ENCODE measurements at places on chromosomes 3 and 15. TPM values are rescaled to one million over a fixed set of nuclear protein-coding genes. Genes with fewer than 3 reads are reported as not detected.

The CX3CR1 gene
- 1.5 TPM for total RNA-seq

The C2CD4A gene
- total RNA-seq: under 0.01 TPM

The MEGF11 gene
- total RNA-seq: 0.35 TPM

The ZNF660 gene
- 6.2 TPM for total RNA-seq

The ST3GAL6 gene
- 5.8 TPM for total RNA-seq

The VIPR1 gene
- total RNA-seq: 1.2 TPM

The CPLX3 gene
- total RNA-seq: not detected

The EHHADH gene
- total RNA-seq: 2.3 TPM

The KLF15 gene
- total RNA-seq: 1.6 TPM

DNA sequence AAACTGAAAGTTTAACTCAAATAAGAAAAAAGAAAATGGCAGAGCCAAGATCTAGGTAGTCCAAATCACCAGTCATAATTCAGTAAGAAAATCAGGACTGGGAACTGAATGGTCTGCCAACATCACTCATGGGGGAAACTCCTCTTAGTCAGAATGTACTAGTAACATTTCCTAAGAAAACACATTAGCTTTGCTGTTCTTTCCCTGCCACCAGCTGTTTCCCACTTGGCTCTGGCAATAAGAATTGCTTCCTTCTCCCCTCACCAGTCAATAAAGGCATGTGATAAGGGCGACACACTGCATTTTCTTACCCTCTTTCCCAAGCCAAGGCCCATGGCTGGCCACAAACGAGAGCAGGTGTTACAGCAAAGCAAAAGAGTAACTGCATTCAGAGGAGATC is 46.1 kb downstream of the PIK3R4 start:
- H3K27ac ChIP-seq: peak overlapping the region; percentile 66
- DNase-seq: peak; percentile 71
- no peaks in the 10 kb centered on the region for H3K27me3 ChIP-seq
- no peaks in the 10 kb centered on the region for H3K4me1 ChIP-seq
- no peak overlapping the region for H3K4me3 ChIP-seq

DNA sequence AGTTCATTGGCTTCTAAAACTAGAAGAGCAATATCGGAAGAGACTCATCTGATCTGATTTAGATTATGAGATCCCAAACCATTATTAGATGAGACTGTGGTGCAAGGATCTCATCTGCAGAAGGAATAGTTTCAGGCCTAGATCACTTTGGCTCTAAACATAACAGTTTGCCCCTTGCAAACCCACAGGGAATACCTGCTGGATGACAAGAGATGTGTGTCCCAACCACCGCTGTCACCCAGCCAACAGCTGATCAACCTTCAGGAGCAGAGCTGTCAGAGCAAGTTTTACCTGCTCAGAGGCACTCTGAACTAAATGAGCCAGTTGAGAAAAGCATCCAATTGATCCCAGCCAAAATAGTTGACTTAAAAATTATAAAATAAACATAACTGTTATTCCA is 64.0 kb upstream of the ST3GAL6 start:
- H3K27me3 ChIP-seq: no peaks in the 10 kb centered on the region
- no peak for DNase-seq
- no peaks in the 10 kb centered on the region for H3K36me3 ChIP-seq
- no peak overlapping the region for H3K27ac ChIP-seq
- no peaks in the 10 kb centered on the region for H3K4me1 ChIP-seq
- no peak overlapping the region for H3K4me3 ChIP-seq

DNA sequence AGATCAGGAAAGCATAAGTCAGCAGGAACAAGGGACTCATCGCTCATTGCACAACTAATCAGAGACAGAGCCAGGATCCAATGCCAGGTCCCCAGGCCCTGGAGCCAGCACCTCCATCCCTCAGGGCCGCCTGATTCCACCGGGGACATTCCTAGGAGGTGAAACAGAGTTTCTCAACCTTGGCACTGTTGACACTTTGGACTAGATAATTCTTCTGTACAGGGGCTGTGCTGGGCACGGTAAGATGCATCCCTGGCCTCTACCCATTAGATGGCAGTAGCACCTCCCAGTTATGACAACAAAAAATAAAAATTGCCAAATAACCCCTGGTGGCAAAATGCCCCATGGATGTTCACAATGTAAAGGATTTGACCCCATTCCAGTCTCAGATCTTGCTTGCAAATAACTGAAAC is 127.7 kb downstream of the MTHFS start:
- H3K4me3 ChIP-seq: no peak overlapping the region
- no peaks in the 10 kb centered on the region for H3K27me3 ChIP-seq
- DNase-seq: no peak
- no peak overlapping the region for H3K27ac ChIP-seq
- no peaks in the 10 kb centered on the region for H3K36me3 ChIP-seq

DNA sequence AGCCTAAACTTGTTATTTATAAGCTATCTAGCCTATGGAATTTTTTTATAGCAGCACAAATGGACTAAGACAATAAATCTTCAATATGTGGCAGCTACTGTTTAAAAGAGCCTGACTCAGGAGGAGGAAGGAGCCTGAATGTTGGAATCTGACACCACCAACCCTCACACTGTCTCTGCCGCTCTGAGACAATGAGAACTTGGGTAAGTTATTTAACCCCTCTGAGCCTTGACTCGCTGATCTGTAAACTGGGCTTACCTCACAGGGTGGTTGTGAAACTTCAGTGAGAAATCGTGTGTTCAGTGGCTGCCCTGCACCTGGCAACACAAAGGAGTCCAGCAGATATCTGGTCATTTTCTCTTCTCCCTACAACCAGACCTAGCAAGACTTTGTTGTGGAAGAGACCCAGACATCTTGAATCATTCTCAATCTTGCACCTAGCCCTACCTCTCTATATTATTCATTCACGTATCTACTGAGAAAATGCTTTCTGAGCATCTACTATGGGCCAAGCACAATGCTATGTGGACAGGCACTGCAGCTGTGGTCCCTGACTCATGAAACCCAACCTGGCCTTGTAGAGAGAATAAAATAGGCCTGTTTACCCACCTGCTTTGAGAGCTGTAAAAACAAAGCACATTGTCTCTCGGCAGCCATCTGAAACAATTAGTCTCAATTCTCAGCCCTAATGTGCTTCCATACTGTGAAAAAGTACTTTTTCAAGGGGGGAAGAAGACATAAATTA is 81.9 kb upstream of the SLC25A36 start:
- no peaks in the 10 kb centered on the region for H3K4me1 ChIP-seq
- no peaks in the 10 kb centered on the region for H3K36me3 ChIP-seq
- no peak for DNase-seq
- H3K27ac ChIP-seq: no peak overlapping the region

DNA sequence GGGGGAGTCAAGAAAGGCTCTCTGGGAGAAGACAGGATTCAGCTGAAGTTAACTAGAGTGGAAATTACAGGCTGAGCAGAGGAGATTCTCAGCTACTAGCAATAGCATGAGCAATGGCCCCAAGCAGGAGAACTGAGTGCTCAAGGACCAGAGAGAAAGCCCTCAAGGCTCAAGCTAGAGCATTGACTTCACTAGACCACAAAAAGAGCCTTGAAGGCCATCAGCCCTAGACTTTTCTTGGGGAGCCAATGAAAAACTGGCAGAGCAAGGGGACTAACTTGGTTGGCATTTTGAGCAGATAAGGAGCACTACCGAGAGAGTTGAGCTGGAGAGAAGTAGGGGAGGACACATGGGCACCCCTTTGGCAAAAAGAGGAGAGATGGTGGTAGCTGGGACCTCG is 277.6 kb downstream of the FEZF2 start:
- H3K4me3 ChIP-seq: no peak overlapping the region
- peaks cover 4% of the 10 kb centered on the region for H3K4me1 ChIP-seq
- no peak for DNase-seq
- H3K36me3 ChIP-seq: no peaks in the 10 kb centered on the region
- H3K27ac ChIP-seq: no peak overlapping the region

DNA sequence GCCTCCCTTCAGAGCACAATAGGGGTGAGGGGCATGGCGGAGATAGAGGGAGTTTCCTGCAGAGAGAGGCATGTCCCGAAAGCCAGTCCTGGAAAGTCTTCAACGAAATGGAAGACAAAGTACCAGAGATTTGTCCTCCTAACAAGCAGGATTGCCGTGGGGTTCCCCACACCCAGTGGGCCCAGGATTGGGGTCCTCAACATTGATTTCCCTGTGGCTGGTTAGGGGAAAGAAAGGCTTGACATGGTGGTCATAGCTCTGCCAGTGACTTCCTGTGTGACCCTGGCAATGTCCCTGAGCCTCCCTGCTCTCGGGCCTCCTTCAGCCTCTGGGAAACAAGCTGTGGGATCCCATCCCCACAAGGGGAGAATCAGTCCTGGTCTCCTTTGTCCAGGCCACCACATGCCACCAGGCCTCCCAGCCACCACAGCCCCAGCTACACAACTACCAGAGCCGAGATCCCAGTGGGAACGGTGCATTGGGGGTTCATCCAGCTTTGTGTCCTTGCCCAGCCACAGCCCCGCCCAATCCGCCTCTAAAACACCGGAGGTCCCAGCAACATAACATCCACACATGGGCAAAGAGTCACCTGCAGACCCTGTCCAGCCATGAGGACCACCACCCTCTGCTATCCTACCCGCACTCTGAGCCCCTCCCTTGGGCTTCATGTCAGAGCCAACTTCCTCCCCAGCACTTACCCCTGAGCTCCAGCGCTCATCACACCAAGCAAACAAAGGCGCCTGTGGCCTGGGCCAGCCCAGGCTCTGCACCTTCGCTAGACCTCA is 63.0 kb downstream of the ADAMTS17 start:
- peaks cover 15% of the 10 kb centered on the region for H3K4me1 ChIP-seq
- H3K27ac ChIP-seq: no peak overlapping the region
- H3K4me3 ChIP-seq: no peak overlapping the region
- no peaks in the 10 kb centered on the region for H3K36me3 ChIP-seq

GRCh38 chr3:151206201-151206600 is 3.2 kb upstream of the GPR171 start:
- no peak for DNase-seq
- H3K4me1 ChIP-seq: no peaks in the 10 kb centered on the region
- H3K27me3 ChIP-seq: no peaks in the 10 kb centered on the region
- H3K36me3 ChIP-seq: no peaks in the 10 kb centered on the region

DNA sequence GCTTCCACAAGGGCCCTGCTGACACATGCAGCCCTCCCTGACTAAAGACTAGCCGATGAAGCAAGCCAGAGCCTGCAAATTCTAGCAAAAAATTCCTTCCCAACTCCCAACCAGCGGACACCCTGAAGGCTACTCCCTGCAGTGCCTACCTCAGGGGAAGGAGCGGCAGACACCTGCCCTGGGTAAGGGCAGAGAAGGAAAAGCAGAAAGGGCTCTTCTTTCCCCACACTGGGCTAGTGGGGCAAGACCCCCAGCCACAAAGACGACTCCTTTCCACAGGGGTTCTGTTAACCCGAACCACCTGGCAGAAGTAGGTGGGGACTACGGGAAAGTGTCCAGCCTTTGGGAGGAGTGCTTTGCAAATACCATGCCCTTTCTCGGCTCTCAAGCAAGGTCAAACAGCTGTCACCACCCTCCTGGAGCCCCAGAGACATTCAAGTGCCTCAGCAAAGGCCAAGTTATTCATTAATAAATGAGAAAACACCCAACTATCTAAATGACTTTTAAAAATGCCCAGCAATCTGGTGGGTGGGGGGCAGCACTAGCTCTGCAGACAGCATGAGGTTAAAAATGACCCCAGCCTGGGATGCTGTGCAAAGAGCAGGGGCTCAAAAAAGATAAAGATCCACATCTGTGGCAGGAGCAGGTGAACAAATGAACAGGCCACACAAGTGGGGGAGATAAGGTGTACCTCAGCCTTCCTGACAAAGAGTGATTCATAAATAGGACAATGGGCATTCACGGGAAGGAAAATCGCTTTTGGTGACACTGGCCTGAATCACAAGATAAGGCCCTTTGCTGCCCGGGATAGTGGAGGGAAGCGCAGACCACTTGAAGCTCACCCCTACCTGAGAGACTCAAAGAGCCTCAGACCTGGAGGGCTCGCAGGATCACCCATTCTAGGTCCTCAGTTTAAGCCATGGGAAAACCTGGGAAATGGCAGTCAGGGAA is 33.0 kb downstream of the CCDC12 start:
- peaks cover 54% of the 10 kb centered on the region for H3K36me3 ChIP-seq
- H3K27ac ChIP-seq: peak overlapping the region; percentile 49
- no peak overlapping the region for H3K4me3 ChIP-seq
- H3K4me1 ChIP-seq: peaks cover 47% of the 10 kb centered on the region

- no peak overlapping the region for H3K4me3 ChIP-seq
- H3K36me3 ChIP-seq: no peaks in the 10 kb centered on the region
- no peaks in the 10 kb centered on the region for H3K4me1 ChIP-seq
Observed at GRCh38 chr3:86379280-86379679, 611.7 kb downstream of the VGLL3 start.

GRCh38 chr3:16132928-16133327 is 41.6 kb upstream of the GALNT15 start:
- H3K36me3 ChIP-seq: no peaks in the 10 kb centered on the region
- no peaks in the 10 kb centered on the region for H3K27me3 ChIP-seq
- H3K27ac ChIP-seq: peak overlapping the region; percentile 10
- DNase-seq: peak; percentile 91

GRCh38 chr3:101262393-101263240 is 57.8 kb downstream of the IMPG2 start:
- H3K27me3 ChIP-seq: no peaks in the 10 kb centered on the region
- no peak overlapping the region for H3K27ac ChIP-seq
- no peak overlapping the region for H3K4me3 ChIP-seq
- DNase-seq: peak; percentile 21

- H3K4me3 ChIP-seq: no peak overlapping the region
- H3K36me3 ChIP-seq: no peaks in the 10 kb centered on the region
- no peak overlapping the region for H3K27ac ChIP-seq
- no peaks in the 10 kb centered on the region for H3K27me3 ChIP-seq
Observed at GRCh38 chr3:101876142-101876541, 26.8 kb downstream of the NFKBIZ start.

- no peak overlapping the region for H3K27ac ChIP-seq
- no peak overlapping the region for H3K4me3 ChIP-seq
- H3K27me3 ChIP-seq: no peaks in the 10 kb centered on the region
- H3K36me3 ChIP-seq: peaks cover 55% of the 10 kb centered on the region
- no peaks in the 10 kb centered on the region for H3K4me1 ChIP-seq
Observed at GRCh38 chr15:64412216-64412615, 24.6 kb downstream of the TRIP4 start.

DNA sequence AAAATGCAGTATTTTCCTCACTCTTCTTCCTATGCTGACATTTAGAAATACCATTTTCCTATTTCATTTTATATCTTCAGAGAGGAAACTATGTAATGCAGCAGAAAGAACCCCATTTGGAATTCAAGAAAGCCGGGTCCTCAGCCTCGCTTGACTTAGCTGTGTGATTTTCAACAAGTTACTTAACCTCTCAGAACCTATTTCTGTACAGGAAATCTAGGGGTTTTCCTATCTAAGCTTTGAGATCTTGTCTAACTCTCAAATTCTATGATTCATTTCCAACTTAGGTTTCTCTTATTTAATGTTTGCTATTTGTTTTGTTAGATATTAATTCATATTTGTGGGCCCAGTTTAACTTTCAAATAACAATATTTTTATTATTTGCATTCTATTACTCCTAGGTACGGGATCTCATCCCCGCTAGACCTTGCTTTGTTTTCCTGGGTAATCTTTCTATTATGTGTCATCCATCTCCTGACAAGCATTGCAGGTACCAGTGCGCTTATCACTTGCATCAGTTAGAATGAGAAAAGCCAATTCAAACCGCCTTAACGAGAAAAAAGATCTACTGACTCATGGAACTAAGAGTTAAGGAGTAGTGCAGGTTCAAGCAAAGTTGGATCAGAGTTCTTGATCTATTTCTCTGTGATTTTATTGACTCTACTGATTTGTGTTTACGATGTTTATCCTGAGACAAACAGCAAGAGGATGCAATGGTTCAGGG is 70.6 kb upstream of the BHLHE40 start:
- peaks cover 2% of the 10 kb centered on the region for H3K4me1 ChIP-seq
- no peaks in the 10 kb centered on the region for H3K36me3 ChIP-seq
- no peak for DNase-seq
